ENCODE measurements at places on chromosomes 2 and 18.

GRCh38 chr18:76494231-76495005 is 624 bp downstream of the ZNF516 start:
- no peak for DNase-seq

- no peak for DNase-seq
These were observed 905.1 kb downstream of the NRXN1 start for GRCh38 chr2:50126845-50127244.

DNA sequence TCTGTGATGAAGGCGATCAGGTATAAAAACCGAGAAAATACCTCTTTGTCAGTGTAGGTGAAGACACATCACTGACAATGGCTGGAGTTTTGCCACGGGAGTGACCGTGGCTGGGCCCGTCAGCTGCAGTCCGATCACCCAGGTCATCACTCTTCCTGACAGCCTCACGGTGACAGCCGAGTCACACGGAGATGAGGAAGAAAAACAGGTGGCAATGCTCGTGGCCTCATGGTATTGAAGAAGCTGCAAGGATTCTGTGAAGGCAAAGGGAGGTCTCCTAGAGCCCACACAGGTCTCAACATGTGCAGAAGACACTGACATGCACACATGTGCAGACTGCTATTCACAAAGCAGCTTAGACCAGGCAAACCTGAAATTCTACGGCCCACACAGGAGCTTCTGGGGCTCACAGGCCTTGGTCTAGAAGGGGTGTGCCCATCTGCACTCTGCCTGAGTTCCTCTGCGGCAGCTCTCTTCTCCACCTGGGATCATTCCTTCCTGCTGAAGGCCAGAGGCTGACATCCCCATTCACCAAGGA is 7.4 kb downstream of the COPS9 start:
- no peak for DNase-seq

DNA sequence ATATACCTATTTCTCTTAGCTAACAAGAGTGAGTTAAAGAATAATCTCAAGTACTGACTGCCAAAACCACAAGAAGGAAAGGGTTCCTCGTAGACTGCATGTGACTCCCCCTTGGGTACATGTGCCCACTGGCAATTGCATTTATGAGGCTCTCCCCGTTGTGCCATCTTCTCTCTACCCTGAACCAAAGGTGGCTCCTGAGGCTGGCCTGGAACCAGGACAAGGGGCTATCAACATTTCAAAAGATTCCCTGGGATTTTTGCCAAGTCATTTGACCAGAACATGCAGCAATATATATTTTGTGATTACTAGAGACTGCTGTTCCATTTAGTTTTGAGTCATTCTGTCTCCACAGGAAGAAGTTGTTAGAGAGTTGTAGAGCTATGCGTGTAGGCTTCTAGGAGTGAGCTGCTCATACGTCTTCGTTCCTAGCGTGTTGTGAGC is 45.8 kb downstream of the LAMA3 start:
- no peak for DNase-seq

GRCh38 chr2:157032017-157032416 is 225.5 kb upstream of the GALNT5 start:
- DNase-seq: no peak

- no peak for DNase-seq
These were observed 54.4 kb downstream of the RAB31 start for GRCh38 chr18:9762526-9762925.

DNA sequence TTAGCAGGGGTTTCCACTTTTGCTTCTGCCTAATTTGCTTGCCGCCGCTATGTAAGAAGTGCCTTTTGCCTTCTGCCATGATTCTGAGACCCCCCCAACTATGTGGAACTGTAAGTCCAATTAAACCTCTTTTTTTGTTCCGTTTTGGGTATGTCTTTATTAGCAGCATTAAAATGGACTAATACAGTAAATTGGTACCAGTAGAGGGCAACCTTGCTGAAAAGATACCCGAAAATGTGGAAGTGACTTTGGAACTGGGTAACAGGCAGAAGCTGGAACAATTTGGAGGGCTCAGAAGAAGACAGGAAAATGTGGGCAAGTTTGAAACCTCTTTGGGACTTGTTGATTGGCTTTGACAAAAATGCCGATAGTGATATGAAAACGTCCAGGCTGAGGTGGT is 216.1 kb upstream of the FSIP2 start:
- no peak for DNase-seq

DNA sequence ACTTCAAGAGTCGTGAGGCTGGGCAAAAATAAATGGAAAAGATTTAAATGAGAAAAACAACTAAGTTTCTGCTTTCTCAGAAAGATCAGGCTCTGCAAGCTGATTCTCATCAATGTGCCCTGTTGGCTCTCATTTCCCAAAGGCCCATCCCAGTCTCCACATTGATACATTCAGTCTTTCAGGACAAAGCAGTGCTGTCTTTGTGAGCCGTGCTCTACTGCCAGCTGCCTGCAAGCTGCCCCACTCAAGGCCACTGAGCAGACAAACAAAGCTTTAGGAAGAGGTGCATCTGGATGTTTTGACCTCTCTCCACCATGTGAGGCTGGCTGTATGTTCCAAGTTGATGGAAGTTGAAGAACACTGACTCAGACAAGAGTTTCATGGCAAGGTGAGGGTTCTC is 48.8 kb downstream of the FSHR start:
- DNase-seq: no peak

GRCh38 chr18:62697636-62698035 is 17.7 kb upstream of the PHLPP1 start:
- no peak for DNase-seq

GRCh38 chr2:237154884-237155851 is 69.5 kb downstream of the COPS8 start:
- no peak for DNase-seq

DNA sequence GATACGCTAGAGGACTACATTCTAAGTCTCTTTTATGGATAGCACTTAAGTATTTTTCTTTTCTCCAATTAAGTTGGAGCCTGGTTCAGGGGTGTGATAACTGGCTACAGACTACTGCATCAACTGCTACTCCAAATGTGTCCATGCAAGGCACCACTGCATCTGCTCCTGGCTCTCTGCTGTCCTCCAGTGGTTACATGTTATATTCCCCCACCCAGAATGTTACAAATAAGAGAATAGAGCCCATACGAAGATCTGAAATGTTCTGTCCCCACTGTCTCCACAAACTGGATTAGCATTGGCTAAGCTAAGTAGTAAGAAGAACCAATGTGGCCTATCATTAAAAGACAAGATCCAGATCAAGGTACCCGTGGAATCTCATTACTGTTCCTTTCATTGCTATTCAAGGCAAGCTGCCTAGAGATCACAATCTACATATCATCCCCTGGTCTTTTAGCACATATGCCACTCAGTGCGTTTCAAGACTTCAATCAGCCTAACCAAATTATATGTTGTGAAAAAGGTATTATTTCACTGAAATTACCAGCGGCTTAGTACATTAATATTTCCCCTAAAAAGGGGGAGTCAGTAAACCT is 308.3 kb upstream of the SLC8A1 start:
- no peak for DNase-seq

DNA sequence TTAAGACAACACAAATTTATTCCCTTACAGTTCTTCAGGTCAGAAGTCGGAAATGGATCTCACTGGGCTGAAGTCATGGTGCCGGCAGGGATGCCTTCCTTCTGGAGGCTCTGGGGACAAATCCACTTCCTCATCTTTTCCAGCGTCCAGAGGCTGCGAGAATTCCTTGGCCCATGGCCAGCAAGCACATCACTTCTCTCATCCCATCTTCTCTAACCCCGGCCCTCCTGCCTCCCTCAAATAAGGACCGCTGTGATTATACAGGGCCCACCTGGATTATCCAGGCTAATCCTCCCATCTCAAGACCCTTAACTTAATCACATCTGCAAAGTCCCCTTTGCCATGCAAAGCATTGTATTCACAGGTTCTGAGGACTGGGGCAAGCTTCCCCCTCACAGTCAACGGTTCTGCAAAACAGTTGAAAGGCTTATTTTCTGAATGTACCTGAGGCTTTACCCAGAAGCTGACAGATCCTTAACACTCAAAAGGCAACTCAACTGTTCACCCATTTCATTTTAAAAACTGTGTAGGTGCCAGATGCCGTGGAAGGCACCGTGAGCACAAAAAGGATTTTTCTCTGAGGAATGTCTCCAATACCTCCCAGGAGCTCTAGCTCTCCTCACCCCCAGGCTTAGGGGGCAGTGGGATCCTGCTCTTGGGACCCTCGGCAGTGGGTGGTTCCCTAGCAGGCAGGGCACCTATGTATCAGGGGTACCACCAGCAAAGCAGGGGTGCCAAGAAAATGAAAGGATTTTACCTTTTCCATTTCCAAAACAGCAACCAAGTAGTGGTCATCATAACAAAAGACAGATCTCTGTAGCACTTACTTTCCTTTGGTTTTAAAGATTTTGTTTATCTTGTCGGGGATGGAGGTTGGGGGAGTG is 84.0 kb downstream of the KCTD1 start:
- DNase-seq: no peak

DNA sequence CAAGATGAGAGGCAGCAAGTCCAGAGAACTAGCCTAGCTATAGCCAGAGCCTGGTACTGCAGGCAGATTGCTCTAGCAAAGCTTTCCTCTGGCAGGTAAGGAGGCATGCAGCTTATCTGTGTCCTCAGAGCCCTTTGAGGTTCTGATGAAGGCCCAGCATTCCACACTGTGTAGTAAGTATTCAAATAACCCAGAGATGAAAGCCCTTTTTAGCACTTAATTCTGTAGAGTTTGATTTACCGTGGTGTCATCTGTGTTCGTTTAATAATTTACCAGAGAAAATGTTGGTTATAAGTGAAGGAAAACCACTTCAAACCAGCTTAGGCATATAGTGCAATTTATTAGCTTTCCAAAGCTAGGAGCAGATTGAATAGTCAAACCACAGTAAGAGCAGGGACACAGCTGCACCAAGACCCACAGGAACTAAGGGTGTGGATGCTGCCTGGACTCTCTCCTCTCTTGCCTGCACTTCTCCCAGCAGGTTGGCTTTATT is 226.6 kb downstream of the BABAM2 start:
- no peak for DNase-seq

GRCh38 chr2:109174214-109174613 is 45.2 kb downstream of the SH3RF3 start:
- no peak for DNase-seq

GRCh38 chr2:75495862-75496261 is 64.9 kb downstream of the EVA1A start:
- no peak for DNase-seq

DNA sequence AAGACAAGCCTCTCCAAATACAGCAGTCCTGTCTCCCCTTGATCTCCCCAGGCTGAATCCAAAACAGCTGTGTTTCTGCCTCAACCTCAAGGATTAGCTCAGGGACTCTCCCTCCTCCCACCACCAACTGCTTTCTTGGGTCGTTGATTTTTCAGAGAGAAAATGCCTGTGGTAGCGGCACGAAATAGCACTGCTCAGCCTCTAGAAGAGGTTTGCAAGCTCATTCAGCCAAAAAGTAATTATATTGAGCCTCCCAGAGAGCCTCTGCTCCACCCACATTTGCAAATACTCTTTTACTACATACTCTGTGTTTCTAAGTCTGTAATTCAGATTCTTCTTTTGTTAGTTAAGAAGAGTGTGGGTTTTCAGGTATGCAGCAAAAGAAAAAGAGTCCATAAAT is 396.4 kb upstream of the TNP1 start:
- DNase-seq: no peak

DNA sequence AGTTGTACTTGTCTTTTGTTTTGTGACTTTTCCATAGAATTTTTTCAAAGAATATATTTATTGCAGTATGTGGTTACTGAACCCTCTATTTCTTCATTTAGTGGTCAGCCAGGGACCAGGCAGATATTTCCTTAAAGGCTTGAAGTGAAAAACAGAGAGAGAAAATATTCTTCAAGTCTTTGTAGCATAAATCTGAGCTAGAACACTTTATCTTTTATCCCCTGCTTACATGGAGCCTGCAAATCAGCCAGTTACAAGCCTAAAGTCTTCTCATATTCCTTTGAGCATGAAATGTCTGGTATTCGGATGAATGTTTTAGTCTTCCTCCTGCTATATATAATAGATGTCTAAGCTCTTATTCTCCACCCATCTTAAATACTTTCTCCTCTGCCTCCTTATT is 1557.5 kb upstream of the ACVR2A start:
- DNase-seq: no peak

GRCh38 chr2:126921066-126921465 is 22.4 kb downstream of the TEX51 start:
- DNase-seq: no peak

- no peak for DNase-seq
These were observed 84.8 kb upstream of the ITGA6 start for GRCh38 chr2:172342611-172343010.

GRCh38 chr2:172058660-172059059 is 26.6 kb upstream of the DLX1 start:
- DNase-seq: no peak

DNA sequence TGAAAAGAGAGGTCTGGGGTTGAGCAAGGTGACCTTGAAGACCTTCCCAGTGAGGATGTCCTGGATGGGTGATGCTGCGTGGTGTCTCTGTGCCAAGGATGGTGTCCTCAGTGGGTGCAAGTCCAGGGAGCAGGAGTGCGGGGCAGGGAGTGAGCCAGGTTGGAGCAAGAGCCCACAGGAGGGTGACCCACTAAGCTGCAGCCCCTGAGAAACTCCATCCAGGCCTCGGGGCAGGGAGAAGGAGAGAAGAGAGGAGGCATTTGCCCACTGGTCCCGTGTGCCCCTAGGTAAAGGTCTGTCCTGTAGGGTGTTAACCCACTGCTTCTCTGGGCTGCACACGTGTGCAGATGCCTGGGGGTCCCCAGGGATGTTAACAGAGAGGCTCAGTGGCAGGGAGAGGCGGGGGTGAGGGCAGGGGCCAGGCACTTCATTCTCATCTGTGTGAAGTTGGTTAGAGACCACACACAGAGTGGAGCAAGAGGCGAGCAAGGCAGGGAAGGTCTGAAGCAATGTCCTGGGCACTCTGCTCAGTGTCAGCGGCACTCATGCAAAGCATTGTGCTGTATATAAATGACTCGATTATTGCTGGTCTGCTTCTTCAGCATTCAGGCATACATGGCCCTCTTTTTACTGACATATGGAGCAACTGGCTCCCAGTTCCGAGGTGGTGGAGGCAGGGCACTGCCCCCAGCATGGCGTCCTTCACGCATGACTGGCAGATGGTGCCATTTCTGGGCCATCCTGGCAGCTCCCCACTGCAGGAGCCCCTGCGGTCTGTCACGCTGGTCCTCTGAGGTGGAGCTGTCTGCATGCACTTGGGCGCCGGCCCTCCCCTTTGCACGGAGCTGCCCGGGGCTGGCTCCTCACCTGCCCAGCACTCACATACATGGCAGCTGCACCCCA is 117.2 kb upstream of the HS6ST1 start:
- DNase-seq: no peak

DNA sequence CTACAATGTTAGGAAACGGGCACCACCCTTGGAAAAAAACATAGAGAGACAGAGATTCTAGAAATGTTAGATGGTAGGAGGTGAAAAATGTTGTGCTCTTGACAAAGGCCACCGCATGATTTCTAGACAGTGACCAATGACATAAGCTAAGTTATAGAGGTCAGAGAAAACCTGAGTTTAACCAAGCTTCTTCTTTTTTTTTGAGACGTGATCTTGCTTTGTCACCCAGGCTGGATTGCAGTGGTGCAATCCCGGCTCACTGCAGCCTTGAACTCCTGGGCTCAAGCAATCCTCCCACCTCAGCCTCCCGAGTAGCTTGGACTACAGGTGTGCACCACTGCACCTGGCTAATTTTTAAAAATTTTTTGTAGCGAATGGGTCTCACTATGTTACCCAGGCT is 13.0 kb downstream of the FER1L5 start:
- no peak for DNase-seq
